Dorsolateral prefrontal cortex (tissue), 122 donors: ENCODE measurements at places on chromosomes 6 and 20.

DNA sequence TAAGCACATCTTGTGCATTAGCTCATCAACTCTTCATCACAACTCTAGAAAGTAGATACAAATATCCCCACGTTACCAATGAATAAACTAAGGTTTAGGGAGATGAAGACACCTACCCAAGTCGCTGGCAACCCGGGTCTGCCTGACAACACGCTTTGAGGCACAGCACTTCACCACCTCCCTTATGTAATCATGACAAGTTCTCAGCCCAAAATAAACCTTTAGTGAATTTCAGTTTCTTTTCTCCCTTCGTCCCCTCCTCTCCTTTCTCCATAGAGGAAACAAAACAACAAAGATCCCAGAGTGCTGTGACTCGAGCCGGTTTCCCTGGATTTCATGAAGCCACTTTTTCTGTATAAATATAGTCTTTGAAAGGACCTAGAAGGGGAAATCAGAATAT lies 105.4 kb downstream of the MAFB start:
- DNase-seq: no peak

- DNase-seq: no peak
These were observed 107.7 kb upstream of the BTN3A2 start for GRCh38 chr6:26257272-26257671.

DNA sequence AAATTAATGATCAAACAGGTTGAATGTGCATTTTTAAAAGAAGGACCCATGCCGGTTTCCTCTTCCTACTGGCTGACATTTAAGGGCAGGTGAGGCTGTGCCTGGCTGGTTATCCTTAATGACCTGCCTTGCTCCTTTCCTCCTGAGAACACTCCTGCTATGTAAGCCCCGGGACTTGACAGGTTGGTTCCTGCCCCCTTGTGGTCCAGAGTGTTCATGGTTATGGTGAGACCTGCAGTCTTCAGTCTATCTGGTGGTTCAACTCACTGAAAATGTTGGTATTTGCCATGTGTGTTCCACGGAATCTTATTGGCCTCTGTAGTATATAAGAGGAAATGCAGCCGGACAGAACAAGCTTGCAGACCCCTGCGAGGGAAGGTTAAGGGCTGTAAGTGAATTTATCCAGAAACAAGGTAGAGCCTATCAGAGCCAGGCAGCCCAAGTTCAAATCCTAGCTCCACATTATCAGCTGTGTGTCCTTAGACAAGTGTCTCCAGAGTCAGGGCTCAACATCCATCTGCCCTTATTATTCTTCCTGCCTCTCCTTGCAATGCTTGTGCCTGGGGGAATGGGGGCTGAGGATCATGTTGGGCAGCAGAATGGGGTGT lies 5.2 kb upstream of the BPIFA3 start:
- peak; percentile 75 for DNase-seq

- no peak for DNase-seq
These were observed 243.8 kb upstream of the EPHA7 start for GRCh38 chr6:93663111-93663510.

- DNase-seq: no peak
These were observed 112.6 kb downstream of the PLCB1 start for GRCh38 chr20:8244637-8245036.

DNA sequence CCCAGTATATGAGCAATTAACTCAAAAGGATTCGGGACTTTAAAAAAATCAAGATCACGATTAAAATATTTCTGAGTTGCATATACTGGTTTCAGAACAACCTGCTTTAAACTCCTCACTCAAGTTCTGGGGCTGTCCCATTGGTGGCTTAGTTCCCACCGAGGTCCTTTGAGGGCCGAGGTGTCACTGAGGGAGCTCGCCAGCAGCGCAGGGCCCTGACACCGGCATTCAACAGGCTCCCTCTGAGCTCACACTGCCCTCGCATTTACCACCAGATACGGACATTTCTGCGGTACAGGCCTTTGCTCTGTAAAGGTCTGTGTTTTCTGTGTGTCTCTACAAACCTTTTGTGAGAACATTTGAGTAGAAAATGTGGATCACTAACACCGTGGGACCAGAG lies 24.4 kb upstream of the BNIP5 start:
- DNase-seq: no peak

GRCh38 chr6:143596866-143597265 lies 80.9 kb upstream of the PHACTR2 start:
- DNase-seq: no peak

- no peak for DNase-seq
These were observed 16.1 kb downstream of the JPH2 start for GRCh38 chr20:44170816-44171410.

DNA sequence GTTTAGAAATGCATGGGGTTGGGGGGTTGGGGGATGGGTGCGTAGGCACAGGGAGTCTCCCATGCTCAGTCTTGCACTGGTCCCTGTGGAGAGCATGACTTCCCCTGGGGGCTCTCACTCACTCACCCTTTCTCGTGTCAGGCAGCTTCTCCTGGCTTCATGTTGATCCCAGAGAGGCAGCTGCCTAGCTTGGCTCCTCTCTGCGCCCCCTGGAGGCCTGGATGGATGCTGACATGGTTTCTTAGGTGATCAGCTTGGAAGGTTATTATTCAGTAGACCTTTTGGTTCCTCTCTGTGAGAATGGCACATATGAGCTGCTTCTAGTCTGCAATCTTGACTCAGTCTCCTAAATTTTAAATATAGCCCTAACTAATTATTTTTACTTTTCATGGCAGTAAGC lies 109.3 kb upstream of the FAM83B start:
- DNase-seq: no peak

DNA sequence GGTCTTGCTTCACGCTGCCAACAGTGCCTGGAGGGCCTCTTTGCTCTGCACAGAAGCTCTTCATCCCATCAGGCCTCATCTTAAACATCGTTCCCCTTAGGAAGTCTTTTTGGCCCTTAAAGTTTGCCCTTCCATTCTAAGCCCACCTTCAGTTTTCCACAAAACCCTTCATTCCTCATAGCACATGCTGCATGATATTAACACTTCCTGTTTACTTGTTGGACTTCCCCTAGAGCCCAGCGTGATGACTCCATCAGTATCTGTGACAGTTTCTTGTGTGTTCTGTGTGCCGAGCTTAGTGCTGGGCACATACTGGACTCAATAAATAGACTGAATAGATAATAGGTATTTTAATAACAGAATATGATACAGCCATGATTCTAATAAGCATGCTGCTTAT lies 2.2 kb downstream of the NT5DC1 start:
- DNase-seq: no peak

DNA sequence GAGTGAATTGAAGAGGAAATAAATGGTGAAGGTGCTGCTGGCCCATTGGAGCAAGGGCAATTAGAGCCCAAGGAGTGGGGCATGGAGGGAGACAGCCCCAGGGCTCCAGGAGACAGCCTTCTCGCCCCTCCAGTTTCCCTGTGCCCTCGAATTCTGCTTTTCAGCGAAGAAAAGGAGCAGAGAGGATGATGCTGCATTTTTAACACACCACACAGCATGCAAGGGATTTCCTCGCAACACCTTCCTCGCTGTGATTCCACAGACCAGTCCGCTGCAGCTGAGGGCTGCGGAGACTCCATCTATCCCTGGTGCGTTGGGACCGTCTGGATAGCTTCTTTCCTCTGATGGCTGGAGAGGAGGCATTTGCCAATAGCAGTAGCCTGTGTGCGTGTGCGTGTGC lies 41.7 kb downstream of the PTCHD4 start:
- no peak for DNase-seq

DNA sequence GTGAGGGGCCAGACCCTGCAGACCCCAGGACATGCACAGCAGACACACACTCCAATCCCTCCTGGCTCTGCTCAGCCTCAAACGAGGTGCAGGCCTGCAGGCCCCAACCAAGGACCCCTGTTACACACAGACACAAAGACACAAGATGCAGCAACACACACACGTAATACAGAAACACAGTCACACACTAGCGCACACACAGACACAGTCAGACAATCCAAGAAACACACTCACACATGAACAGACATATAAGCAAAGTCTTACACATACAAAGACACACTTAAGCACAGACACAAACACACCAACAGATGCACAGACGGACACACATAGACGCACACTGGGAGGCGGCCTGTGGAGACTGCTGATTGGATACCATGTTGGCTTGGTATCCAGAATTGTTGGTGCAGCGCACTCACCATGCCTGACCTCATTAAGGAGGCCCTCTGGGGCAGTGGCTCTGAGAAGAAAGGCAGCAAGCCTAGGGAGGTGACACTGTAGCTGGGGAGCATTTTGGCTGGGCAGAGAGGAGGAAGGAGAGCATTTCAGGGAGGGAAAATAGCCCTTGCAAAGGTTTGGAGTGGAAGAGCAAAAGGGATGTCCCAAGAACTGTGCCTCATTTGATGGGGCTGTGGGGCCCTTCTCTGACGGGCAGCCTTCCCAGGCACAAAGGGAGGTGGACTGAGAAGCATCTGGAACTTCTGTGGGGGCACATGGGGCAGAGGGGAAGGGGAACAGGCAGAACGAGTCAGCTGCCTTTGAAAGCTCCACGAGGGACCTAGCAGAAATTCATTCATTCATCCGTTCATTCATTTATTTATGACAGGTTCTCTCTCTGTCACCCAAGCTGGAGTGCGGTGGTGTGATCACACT lies 1.4 kb upstream of the HSPA12B start:
- DNase-seq: no peak

GRCh38 chr6:37826188-37826587 lies 6.7 kb downstream of the ZFAND3 start:
- DNase-seq: no peak

- no peak for DNase-seq
These were observed 304.0 kb downstream of the TSHZ2 start for GRCh38 chr20:53276143-53276542.

DNA sequence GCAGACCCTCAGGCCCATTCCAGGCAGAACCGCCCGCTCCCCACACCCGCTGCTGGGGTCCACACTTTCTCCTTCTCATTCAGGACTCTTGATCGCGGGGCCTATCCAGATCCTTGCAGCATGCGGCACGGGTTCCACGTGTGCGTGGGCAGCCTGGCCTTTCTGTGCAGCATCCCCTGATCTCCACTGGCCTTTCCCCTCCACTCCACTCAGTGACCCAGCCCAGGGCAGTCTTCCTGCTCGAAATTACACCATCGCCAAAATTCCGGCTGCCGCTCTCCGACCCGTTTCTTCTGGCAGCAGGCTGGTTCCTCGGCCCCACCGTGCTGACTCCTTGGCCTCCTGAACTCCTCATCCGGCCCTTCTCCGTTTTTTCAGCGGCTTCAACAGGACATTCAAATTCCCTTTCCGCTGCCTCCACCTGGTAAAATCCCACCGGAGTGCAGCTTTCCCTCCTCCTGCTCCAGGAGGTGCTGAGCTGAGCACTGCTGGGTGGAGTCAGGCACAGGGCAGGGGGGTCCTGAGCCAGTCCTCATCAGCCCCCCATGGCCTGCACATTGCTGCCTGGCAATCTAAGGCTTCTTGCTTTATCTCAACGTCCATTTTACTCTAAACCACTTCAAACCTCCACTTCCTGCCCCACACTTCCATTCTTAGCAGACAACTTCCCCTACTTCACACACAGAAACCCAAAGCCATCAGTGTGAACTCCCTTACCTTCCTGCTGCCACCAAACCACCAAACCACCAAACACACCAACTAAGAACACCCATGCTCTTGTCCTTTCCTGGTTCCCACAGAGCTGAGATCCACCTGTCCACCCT lies 9.0 kb downstream of the SFT2D1 start:
- no peak for DNase-seq

- no peak for DNase-seq
These were observed 456.8 kb upstream of the GJE1 start for GRCh38 chr6:141675957-141676356.

DNA sequence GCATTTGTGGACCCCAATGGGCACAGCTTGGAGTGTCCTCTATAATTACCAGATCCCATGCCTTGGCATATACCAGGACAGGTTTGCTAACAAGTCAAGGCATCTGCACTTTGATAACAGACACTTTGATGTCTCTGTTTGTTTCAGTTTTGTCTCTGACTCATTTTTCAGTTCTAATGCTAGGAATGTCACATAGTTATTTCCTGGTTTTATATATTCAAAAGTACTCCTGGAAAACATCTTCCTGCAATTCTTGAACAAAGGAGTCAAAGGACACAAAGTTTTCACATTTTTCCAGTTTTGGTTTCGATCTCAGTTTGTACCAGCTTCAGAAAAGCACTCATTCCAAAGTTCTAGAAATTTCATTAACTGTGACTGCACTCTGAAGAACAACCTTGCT lies 188.1 kb downstream of the FOXC1 start:
- no peak for DNase-seq

DNA sequence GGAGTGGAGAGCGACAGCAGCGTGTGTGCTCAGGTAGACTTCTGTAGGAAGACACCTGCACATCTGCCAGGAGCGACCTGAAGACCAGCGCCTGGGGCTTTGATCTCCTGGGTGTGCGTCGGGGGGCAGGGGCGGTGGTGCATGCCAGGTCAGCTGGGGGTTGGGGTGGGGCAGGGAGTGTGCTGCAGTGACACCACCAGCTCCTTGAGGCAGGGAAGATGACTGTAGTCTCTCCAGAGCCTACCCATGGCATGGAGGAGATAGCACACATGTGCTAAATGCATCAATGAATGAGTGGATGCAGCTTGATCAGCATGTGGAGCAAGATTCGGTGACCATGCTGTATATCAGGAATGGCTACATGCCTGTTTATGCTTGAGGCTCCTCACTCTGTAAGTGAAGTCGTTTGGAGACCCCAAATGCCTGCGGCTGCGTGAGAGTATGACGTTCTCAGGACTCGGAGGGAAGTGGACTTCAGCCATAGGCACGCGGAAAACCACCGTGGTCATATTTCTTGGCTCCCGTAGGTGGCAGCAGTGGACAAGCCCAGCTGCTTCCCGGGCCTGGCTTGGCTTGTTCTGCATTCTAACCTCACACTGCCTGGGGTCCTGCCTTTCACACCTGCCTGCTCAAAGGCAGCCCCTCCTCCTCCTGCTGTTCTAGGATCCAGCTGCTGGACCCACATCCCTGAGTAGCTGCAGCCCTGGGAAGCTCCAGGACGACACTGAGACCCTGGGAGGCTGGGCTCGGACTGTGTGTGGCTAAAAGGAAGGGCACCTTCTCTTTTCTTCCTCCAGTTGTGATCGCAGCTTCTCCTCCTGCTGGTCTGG lies 39.4 kb upstream of the KCNK16 start:
- peak; percentile 58 for DNase-seq

- DNase-seq: no peak
These were observed 71.9 kb downstream of the FAM120B start for GRCh38 chr6:170378502-170378901.

- peak; percentile 85 for DNase-seq
These were observed 1.7 kb downstream of the KCNK15 start for GRCh38 chr20:44747166-44748004.

DNA sequence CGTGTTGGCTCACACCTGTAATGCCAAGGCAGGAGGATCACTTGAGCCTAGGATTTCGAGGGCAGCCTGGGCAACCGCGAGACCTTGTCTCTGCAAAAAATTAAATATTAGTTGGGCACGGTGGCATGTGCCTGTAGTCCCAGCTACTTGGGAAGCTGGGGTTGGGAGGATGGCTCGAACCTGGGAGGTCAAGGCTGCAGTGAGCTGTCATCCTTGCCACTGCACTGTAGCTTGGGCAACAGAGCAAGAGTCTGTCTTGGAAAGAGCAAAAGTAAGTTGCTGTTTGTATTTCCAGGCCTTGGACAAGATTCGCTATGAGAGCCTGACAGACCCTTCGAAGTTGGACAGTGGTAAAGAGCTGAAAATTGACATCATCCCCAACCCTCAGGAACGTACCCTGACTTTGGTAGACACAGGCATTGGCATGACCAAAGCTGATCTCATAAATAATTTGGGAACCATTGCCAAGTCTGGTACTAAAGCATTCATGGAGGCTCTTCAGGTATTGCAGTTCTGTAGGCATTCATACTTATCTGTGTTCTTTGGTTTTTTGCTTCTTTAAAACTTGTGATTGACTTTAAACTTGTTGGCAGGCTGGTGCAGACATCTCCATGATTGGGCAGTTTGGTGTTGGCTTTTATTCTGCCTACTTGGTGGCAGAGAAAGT lies 2.3 kb downstream of the HSP90AB1 start:
- no peak for DNase-seq

GRCh38 chr6:36927691-36928546 lies 26.6 kb upstream of the PI16 start:
- no peak for DNase-seq
